Right atrium auricular region (tissue), 2 donors: ENCODE measurements at places on chromosomes 16 and 17.
A peak's percentile ranks its signal among the peaks of the same experiment; 100 is the strongest.

GRCh38 chr16:87044032-87044382 lies 273.2 kb downstream of the C16orf95 start:
- no peak overlapping the region for H3K27ac ChIP-seq
- H3K36me3 ChIP-seq = no peaks in the 10 kb centered on the region
- H3K4me3 ChIP-seq = no peak overlapping the region

DNA sequence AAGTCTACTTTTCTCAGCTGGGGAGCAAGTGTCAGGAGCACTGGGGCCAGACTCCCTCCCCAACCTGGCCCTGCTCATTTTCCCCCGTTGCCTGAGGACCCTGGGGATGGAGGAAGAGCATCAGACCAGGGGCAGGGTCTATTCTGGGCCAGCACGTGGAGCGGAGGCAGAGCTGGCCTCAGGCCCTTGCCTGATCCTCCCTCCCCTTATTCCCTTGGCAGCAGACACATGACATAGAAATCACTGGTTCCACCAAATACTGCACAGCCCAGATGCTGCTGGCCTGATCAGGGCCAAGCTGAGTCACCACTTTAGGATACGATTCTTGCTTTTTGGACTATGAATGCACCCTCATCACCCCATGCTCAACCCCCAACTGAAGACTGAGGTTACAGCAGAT lies 15.8 kb upstream of the AGRP start:
- no peak for DNase-seq
- no peaks in the 10 kb centered on the region for H3K36me3 ChIP-seq
- H3K27ac ChIP-seq = no peak overlapping the region

- no peak overlapping the region for H3K27ac ChIP-seq
- H3K27me3 ChIP-seq = no peaks in the 10 kb centered on the region
- no peaks in the 10 kb centered on the region for H3K4me1 ChIP-seq
- H3K4me3 ChIP-seq = no peak overlapping the region
- H3K36me3 ChIP-seq = no peaks in the 10 kb centered on the region
These were observed 210.4 kb upstream of the ELAC2 start for GRCh38 chr17:13228225-13228624.

DNA sequence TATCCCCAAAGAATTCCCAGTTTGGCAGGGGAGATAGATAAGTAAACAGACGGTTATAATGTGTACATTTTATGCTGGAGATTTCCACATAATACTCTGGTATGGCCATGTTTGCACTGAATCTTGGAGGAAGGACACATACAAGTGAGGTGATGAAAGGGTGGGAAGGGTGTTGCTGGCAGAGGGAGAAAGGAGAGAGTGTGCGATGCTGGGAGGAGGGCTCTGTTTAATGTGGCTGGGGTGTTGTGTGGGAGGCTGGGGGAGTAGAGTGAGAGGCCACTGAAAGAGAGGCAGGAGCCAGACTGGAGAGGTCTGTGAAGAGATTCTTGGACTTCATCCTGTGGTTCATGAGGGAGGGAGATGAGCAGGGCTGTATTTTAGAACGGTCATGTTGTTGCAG lies 87.6 kb downstream of the SPACA3 start:
- H3K4me3 ChIP-seq = no peak overlapping the region
- no peak overlapping the region for H3K27ac ChIP-seq
- no peaks in the 10 kb centered on the region for H3K27me3 ChIP-seq
- H3K36me3 ChIP-seq = no peaks in the 10 kb centered on the region
- no peak for DNase-seq

DNA sequence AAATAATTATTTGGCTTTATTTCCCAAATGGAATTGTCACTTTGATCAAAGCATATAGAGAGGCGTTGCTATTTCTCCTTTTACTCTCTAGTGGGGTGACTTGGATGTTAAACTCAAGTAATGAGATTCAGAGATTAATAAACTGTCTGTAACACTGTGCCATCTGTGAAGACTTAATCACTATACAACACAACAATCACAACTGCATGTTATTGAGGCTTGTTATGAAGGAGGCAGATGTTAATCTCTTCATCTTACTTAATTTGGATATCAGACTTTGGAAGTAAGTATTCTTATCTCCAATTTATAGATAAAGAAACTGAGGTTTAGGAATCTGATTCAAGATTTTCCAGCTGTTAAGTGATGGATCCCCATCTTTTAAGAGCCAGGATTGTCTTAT lies 132.5 kb downstream of the CNTNAP4 start:
- no peak overlapping the region for H3K27ac ChIP-seq
- no peaks in the 10 kb centered on the region for H3K36me3 ChIP-seq
- H3K27me3 ChIP-seq = no peaks in the 10 kb centered on the region

- peaks cover 85% of the 10 kb centered on the region for H3K36me3 ChIP-seq
- peaks cover 17% of the 10 kb centered on the region for H3K4me1 ChIP-seq
- no peaks in the 10 kb centered on the region for H3K27me3 ChIP-seq
- no peak overlapping the region for H3K27ac ChIP-seq
These were observed 8.0 kb downstream of the PDF start for GRCh38 chr16:69322343-69322742.

GRCh38 chr17:1461198-1461944 lies 5.3 kb upstream of the CRK start:
- no peaks in the 10 kb centered on the region for H3K27me3 ChIP-seq
- H3K4me3 ChIP-seq = no peak overlapping the region
- no peak for DNase-seq

- no peak for DNase-seq
- H3K27ac ChIP-seq = no peak overlapping the region
- peaks cover 8% of the 10 kb centered on the region for H3K4me1 ChIP-seq
- no peak overlapping the region for H3K4me3 ChIP-seq
- no peaks in the 10 kb centered on the region for H3K27me3 ChIP-seq
These were observed 27.9 kb downstream of the IGFBP4 start for GRCh38 chr17:40470932-40471828.

- H3K27ac ChIP-seq = no peak overlapping the region
- no peaks in the 10 kb centered on the region for H3K4me1 ChIP-seq
- no peak for DNase-seq
- no peak overlapping the region for H3K4me3 ChIP-seq
These were observed 41.5 kb upstream of the ABCC12 start for GRCh38 chr16:48197294-48197693.

GRCh38 chr17:21457051-21458026 lies 81.2 kb downstream of the KCNJ12 start:
- DNase-seq = peak; percentile 91
- no peak overlapping the region for H3K4me3 ChIP-seq
- no peaks in the 10 kb centered on the region for H3K4me1 ChIP-seq
- H3K36me3 ChIP-seq = no peaks in the 10 kb centered on the region
- H3K27ac ChIP-seq = no peak overlapping the region

DNA sequence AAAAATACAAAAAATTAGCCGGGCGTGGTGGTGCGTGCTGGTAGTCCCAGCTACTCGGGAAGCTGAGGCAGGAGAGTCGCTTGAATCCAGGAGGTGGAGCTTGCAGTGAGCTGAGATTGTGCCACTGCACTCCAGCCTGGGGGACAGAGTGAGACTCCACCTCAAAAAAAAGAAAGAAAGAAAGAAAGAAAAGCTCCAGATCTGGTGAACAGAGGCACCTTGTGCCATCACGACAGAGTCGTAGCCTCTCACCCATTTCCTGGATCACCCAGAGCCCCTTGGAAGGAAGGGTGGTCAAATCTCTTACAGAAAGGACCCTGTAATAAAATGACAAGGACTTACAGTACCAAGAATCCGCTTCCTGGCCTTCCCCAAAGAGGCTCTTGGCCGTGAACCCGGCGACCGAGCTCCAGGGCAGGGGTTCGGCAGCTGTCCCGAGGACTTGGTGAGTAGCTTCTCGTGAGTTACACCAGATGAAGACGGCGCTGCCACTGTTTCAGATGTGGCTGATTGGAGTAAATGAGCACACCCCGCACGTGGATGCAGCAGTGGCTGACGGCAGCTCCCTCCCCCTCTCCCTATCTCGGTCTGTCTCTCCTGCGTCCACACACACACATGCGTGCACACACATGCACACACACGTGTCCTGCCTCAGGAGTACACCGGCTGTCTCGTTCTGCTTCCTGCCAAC lies 13.5 kb downstream of the LGALS3BP start:
- no peaks in the 10 kb centered on the region for H3K4me1 ChIP-seq
- no peaks in the 10 kb centered on the region for H3K27me3 ChIP-seq
- H3K36me3 ChIP-seq = peaks cover 5% of the 10 kb centered on the region
- no peak overlapping the region for H3K4me3 ChIP-seq
- no peak overlapping the region for H3K27ac ChIP-seq
- no peak for DNase-seq

DNA sequence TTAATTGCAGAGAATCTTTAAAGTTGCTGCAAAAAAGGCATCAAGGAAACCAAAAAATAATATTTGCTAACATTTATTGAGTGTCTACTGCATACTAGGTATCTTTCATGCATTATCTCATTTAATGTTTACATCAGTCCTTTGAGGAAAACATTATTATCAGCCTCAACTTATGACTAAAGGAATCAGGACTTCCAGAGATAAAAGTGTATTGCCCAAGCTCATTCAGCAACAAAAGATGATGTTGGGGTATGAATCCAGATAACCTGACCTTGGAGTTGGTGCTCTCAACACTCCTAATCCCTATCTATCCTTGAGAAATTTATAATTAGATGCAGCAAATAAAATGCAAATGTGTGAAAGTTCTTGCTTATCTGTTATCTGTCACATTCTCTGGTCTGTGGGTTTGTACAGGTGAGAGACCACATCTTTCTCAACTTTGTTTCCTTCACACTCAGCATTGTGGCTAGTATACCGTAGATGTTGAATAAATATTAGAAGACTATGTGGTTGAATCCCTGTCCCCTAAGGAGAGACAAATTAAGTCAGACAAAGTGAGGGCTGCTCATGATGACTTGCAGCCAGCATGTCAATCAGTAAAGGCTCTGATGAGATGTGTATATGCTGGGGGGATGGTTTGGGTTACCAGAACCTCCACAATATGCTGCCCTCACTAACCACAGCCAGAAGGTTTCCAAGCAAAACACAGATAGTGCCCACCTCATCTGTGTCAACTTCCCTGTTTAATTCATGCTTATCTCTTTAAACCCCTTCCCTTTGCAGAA lies 82.6 kb downstream of the NOG start:
- H3K4me1 ChIP-seq = no peaks in the 10 kb centered on the region
- H3K4me3 ChIP-seq = no peak overlapping the region
- no peaks in the 10 kb centered on the region for H3K27me3 ChIP-seq
- no peak overlapping the region for H3K27ac ChIP-seq
- DNase-seq = no peak

DNA sequence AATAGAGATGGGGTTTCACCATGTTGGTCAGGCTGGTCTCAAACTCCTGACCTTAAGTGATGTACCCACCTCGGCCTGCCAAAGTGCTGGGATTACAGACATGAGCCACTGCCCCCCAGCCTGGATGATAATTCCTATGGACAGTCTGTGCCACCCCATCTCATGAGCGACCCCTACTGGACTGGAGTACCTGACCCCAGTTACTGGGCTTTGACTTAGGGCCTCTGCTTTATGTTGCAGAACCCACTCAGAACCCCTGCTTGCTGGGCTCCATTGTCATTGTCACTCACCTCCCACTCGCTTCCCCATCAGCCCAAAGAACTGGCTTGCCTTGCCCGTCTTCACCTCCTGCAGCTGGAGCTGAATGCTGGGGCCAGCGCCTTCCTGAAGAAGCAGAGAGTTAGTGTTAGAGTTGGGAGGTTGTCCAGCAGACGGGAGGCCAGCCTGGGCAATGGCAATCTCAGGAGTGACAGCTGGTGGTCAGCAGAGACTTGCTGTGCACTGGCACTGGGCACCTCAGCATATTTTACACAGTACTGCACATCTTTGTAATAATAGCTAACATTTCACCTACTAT lies 4.0 kb downstream of the TAC4 start:
- no peaks in the 10 kb centered on the region for H3K27me3 ChIP-seq
- no peak overlapping the region for H3K4me3 ChIP-seq
- H3K27ac ChIP-seq = no peak overlapping the region

DNA sequence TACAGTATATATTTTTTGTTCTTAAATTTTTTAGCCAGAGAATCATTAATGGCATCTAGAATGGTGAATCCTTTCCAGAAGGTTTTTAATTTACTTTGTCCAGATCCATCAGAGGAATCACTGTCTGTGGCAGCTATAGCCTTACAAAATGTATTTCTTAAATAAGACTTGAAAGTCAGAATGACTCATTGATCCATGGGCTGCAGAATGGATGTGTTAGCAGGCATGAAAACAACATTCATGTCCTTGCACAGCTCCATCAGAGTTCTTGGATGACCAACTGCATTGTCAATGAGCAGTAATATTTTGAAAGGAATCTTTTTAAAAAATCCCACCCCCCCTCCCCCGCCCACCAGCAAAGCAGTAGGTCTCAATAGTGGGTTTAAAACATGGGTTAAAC lies 51.4 kb downstream of the CACNG1 start:
- no peaks in the 10 kb centered on the region for H3K4me1 ChIP-seq
- H3K36me3 ChIP-seq = no peaks in the 10 kb centered on the region
- no peak overlapping the region for H3K4me3 ChIP-seq
- no peaks in the 10 kb centered on the region for H3K27me3 ChIP-seq

- H3K27ac ChIP-seq = no peak overlapping the region
- H3K4me1 ChIP-seq = no peaks in the 10 kb centered on the region
- H3K27me3 ChIP-seq = no peaks in the 10 kb centered on the region
- H3K36me3 ChIP-seq = no peaks in the 10 kb centered on the region
These were observed 692 bp downstream of the PRR15L start for GRCh38 chr17:47956791-47957590.

DNA sequence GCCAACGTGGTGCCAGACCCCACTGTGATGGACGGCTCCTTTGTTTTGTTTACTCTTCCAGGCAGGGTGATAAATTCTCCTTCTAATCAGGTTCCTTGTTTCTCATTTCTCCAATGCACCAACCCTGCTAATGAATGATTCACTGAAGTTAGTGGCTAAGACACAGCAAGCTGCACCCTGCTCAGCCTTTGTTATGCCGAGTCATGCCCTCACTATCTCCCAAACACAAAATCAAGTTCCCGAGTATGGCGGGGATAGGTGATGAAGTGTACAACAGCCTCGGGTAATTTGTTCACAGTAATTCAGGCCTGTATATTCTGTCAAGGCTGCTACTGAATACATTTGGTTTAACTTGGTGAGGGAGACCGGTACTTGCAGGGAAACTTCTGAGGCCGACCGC lies 83.8 kb upstream of the HS3ST4 start:
- no peaks in the 10 kb centered on the region for H3K27me3 ChIP-seq
- no peak overlapping the region for H3K4me3 ChIP-seq
- H3K27ac ChIP-seq = no peak overlapping the region
- no peak for DNase-seq

DNA sequence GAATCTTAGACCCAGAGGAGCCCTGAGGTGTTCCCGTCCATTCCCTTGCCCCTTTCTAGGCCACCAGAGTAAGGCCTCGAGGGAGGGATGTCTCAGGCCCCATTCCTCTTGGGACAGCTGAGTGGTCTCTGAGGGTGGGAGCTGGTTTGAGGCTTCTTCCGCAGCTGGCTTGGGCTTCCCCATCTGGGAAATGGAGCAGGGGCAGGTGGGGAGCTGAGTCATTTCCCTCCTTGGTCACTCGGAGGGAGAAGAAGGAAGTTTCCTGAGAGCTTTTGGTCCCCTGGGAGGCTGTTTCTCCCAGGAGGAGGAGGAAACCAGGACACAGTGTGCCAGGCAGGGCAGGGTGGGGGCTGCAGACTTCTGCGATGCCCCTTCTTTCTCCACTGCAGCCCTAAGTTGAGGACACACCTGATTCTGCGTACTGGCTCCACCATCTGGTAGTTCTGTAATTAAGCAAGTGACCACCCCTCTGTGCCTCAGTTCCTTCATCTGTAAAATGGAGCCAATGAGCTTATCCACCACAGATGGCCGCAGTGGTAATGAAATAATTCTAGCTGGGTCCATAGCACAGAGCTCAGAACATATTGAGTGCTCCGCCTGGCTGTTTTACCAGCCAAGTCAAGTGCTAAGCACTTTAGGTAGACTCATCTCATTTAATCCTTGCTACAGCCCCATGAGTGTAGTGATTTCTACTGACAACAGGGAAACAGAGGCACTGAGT lies 1.6 kb upstream of the KCNJ12 start:
- H3K36me3 ChIP-seq = no peaks in the 10 kb centered on the region
- H3K4me1 ChIP-seq = peaks cover 66% of the 10 kb centered on the region
- no peak overlapping the region for H3K27ac ChIP-seq
- no peak for DNase-seq
- no peak overlapping the region for H3K4me3 ChIP-seq
- no peaks in the 10 kb centered on the region for H3K27me3 ChIP-seq
